ENCODE measurements at places on chromosomes 11 and 22.

- no peak for DNase-seq
Observed at GRCh38 chr11:86969258-86969657, 14.1 kb upstream of the FZD4 start.

GRCh38 chr22:30371981-30372380 is 15.2 kb downstream of the CCDC157 start:
- DNase-seq = no peak

GRCh38 chr11:15843309-15843872 is 513.0 kb downstream of the SOX6 start:
- DNase-seq = peak; percentile 27

- DNase-seq = no peak
Observed at GRCh38 chr11:44519989-44520737, 45.3 kb upstream of the CD82 start.

DNA sequence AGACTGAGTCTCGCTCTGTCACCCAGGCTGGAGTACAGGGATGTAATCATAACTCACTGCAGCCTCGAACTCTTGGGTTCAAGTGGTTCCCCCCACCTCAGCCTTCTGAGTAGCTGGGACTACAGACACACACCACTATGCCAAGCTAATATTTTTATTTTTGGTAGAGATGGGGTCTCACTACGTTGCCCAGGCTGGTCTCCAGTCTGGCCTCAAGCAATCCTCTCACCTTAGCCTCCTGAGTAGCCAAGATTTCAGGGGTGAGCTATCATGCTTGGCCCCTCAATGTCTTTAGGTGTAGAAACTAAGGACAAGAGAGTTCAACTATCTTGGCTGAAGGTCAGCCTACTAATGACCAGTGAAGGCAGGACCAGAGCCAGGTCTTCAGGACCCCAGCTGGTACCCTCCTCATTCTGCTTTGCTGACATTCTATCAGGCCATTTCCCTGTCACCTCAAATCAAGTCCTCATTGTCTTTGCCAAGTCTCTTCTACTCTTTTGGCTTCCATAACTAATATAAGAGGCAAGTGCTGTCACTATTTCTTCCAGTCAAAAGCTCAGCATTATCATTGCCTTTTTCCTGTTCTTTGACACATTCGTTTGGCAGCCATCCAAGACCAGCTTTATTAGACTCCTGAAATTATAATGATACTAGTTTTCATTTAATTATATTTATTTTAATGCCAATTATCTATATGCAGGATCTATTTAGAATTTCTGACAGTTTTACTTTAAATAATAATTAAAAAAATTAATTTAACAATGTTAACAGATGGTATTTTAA is 264.2 kb upstream of the PITPNB start:
- peak; percentile 27 for DNase-seq

GRCh38 chr11:67820081-67820480 is 145.7 kb upstream of the ALDH3B2 start:
- no peak for DNase-seq

GRCh38 chr22:37472418-37473006 is 13.7 kb downstream of the MFNG start:
- peak; percentile 67 for DNase-seq

GRCh38 chr11:28318871-28319270 is 210.7 kb downstream of the METTL15 start:
- no peak for DNase-seq

GRCh38 chr11:119623682-119624081 is 105.3 kb downstream of the NECTIN1 start:
- DNase-seq = no peak

DNA sequence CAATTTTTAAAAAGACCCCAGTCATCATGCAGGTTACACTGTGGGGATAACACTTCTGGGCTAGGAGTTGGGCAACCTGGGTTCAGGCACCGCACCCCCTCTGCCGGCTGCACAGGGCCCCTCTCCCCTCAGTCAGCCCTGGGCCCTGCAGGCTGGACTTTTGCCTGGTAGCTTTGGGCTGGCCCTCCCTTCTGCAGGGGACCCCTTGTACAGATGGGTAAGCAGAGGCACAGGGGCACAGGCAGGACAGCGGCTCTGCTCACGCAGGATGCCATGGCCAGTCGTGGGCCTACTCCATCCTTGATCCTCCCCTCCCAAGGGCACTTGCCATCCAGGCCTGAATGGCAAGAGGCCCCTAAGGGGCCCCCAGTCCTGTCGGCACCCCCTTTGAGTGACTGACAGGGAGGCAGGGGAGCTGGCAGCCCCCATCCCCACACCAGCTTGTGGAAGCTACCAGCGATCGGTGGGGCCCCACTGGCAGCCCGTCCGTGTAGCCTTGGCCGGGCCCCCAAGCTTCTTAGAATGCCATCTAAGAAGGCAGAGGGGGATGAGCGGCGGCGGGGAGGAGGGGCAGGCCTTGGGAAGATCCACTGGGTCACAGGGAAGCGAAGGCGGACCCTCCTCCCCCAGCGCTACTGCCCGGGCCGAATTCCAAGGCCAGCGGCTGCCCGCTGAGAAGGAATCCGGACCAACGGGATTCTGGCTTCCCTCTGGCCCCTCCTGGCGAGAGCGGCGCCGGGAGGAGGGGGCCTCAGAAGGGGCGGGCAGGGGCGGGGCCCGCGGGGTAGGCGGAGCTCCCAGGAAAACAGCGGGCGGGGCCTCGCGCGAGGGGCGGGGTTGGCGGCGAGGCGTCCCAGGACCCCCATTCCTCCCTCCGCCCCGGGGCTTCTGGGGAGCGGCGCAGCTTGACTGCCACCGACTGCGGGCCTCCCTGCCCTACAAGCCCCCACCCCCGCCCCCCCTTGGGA is 6.8 kb upstream of the CHKA start:
- peak; percentile 90 for DNase-seq

DNA sequence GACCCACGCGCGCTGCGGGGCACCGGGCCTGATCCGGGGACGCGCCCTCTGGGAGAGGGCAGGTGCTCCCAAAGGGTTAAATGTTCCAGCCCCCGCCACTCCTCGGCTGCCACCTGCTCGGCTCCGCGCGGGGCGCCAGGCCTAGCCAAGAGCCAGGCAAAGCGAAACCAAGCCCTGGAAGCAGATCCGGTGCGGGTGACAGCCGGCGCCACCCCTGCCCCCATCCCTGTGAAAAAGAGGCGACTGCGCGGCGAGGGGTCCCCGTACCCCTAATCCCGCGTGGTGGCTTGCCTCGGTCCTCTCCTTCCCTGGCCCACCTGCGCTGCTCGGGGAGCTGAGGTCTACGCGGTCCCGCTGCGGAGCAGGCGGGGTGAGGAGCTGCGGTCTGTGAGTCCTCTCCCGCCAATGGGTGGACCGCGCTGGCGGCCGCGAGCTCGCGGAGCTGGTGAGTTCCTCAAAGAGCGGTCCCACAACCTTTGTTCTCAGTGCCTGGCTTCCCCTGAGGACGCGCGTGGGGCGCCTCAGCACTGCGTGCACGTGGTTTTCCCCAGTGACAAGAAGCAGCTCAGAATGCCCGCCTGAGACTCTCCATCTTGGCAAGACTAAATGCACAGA is at the start of gene ME3:
Gene ME3, minus strand, starts transcription at position 610 of the 615 bp plus-strand sequence.
- DNase-seq = peak; percentile 74
